ENCODE measurements at places on chromosomes 4 and X.

DNA sequence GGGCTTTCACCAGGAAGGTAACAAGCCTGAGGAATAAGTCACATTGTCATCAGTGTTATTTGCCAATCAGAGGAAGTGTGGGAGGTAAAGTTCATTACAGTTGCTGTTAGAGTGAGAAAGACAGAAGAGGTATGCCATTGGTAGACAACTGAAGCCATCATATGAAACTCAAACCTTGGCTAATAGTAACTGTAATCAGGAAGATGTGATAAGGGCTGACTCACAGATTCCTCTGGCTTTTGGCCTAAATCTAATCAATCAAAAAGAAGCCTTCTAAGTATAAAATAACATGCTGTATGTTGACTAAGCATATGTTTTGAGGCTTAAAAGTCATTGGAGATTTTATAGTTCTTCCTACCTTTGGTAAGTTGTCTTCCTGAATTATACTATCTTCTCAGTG, 242.8 kb downstream of the PCDH7 start:
- no peak for DNase-seq

GRCh38 chr4:20506827-20507226, 193.4 kb upstream of the PACRGL start:
- DNase-seq, result no peak

DNA sequence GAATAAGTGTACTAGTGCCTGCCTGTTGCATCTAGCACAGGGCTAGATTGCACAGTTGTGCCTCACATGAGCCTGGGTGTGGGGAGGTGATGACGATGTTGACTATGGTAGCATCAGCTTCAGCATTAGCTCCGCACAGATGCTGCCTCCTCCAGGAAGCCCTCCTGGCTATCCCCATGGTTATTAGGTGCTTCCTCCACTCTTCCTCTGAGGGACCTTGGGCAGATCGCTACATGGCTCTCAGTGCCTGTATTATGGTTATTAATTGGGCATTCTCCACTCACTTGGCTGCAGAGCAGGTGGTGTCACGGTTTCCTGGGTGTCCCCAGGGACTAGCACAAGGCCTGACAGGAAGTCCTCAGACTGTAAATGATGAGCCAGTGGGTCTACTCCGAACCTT, 325.6 kb downstream of the ARHGAP10 start:
- no peak for DNase-seq

- no peak for DNase-seq
Observed at GRCh38 chr4:76950052-76950955, 752 bp downstream of the SEPTIN11 start.

DNA sequence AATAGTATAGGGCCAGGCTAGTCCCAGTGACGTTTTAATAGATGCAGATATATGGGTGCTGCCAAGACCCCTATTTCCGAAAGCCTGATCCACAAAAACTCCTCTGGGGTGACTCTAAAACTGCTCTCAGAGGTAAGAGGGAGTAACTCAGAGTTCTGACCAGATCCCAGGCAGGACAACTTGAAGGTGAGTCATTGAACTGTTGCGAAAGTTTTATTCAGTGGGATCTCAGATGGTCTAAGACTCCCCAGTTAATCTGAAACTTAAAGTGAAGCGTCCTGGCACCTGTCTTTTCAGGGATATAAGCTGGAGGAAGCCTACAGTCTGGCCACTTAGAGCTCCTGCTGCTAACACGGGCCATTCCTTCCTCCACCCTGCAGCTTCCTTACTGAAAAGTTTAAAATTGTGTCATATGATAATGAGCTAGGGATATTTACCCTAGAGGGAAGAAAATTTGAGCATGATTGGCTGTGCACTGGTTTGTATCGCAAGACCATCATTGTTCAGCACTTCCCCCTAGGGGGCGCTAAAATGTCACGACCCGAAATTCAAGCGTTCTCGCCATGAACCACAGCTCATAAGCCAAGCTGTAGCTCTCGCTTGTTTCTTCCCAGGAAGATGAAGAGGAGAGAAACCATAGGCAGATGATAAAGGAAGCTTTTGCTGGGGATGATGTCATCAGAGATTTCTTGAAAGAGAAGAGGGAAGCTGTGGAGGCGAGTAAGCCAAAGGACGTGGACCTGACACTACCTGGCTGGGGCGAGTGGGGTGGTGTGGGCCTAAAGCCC, 19.5 kb downstream of the UTP14A start:
- DNase-seq, result no peak

DNA sequence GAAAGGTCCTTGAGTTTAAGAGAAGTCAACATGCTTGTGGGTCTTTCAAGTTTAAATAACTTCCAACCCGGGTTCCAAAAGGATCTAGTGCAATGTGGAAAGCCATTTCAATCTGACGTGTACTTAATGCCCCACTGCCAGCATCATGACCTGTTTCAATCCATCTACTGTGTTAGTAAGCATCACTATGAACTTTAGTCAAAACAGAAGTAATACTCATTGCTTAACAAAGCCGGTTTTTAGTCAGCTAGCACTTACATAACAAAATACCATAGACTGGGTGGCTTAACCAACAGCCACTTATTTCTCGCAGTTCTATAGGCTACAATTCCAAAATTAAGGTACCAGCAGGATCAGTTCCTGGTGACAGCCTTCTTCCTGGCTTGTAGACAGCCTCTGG, 677.5 kb downstream of the DMD start:
- DNase-seq, result no peak

Data from NCI-H446 treated with DMSO at 0.1 percent for 48 hours (cell line).